ENCODE measurements at places on chromosomes 1 and 21.

DNA sequence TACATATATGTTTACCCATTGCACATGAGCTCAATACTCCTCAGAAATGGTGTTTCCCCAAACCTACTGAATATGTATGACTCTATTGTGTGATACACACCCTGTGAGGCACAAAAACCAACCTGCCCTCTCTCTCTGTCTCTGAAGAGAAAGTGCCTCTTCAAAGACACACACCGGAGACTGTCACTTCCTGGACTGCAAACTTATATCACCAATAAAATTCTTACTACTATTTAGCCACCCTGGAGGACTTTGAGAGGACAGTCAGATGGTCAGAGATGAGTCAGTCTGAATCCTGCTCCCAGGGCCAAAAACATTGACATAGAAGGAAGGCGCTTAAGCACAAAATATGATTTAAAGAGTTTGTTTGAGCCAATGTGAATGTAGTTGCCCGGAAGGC is 110.4 kb downstream of the PPIAL4G start:
- DNase-seq, result no peak

DNA sequence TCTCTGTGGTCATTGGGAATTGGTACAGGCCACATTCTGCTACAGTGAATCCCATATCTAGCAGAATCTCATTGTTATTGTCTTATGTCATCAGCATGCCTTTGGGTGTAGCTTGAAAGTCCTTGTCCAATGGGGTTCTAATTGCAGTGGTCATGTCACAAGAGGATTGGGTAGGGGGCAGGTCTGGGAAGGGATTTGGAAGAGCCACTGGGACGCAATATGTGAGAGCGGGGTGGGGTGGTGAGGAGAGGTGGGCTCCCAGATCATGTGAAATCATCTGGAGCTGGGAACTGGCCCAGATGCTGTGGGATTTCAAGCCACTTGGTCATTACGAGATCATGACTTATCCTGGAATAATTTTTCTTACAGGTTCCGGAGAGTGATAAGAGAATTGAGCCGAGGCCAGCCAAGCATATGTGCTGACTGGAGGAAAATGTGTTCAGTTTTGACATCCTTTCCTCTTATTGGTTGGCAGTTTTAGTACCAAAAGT is 16.3 kb downstream of the CNIH3 start:
- no peak for DNase-seq

GRCh38 chr21:40646651-40647050 is 200.3 kb downstream of the DSCAM start:
- no peak for DNase-seq

DNA sequence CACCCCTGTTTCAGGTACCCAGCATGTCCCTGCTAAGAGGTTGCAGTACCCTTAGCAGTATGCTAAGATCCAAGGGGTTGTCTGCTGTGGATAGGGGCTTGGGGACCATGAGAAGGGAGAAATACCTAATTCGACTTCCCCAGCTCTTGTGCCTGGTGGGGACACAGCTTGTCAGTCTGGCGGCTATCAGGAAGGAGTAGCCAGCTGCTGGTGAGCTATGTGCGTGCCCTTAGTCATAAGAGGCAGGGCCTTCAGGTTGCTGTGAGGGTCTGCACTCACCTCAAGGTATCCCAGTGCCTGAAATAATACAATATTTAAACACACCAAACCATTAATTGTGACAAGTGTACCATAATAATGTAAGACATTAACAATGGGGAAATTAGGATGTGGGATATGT is 205.1 kb upstream of the SGIP1 start:
- DNase-seq, result no peak

GRCh38 chr1:117654493-117655219 is 48.8 kb downstream of the TENT5C start:
- DNase-seq, result no peak

- no peak for DNase-seq
Measured at GRCh38 chr1:212655668-212656440, 43.8 kb downstream of the BATF3 start.

DNA sequence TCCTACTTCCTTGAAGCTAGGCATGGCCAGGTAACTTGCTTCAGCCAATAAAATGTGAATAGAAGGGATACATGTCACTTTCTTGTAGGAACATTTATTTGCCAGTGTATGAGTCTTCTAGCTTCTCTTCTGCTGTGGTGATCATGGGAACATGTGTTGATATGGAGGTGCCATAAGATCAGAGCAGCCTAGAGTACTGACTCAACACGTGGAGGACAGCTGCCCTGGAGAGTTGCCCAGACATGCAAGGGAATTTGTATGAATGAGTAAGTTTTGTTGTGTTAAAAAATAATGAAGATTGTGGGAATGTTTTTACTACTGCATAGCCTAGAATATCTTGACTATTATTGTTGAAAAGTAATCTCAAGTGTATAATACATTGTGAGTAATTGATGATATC is 502.3 kb downstream of the NUF2 start:
- no peak for DNase-seq

DNA sequence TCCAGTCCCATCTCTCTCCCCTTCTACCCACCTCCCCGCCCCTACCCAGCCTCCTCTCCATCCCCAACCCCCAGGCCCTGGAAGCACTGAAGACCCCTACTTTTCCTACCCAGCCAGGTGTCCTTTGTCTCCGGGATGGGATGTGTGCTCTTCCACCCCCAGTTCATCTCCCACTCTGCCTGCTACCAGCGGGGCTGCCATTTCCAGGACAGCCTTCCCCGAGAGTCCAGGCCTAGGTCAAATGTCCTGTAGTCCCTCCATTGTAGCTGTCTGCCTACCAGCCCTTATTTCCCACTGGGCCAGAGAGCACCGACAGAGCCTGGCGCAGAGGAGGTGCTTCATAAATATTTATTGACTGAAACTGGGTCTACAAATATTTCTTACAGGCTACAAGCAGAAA is 72.0 kb upstream of the TLR5 start:
- no peak for DNase-seq

GRCh38 chr1:2283991-2284895 is 56.1 kb downstream of the SKI start:
- DNase-seq, result no peak

DNA sequence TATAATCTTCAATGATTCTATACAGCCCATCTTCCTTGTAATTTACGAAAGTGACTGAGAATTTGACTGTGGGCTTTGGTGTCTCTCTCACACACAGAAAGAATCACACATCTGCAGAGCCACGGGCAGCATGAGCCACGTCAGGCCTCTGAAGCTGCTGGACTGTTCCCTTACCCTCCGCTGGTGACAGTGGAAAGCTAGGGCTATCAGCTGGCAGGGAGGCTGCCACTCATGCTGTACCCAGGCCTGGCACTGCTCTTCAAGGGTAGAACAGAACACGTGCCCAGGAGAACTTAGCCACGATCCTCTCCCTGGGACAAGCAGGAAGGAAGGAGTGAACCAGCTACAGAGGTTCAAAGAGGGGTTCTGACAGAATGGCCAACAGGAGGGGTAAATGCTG is 90.7 kb downstream of the JAK1 start:
- no peak for DNase-seq

DNA sequence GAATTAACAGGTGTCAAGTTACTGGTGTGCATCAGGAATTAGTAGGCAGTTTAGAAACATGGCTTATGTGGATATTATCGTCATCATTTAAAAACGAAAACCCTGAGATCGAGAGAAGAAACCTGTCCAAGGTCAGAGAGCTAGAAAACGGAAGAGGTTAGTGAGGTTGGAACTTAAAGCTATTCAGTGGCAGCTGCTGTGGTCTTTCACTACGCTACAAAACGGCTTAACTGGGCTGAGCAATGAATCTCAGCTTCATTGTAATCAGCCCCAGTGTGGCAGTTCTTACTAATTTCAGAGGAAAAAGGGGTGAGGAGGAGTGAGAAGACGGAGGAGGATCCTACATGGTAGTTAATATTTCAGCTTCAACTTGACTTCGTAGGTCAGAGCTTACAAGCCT is 77.9 kb downstream of the DAB1 start:
- DNase-seq, result no peak

GRCh38 chr1:201356236-201356635 is 21.2 kb downstream of the TNNT2 start:
- no peak for DNase-seq

DNA sequence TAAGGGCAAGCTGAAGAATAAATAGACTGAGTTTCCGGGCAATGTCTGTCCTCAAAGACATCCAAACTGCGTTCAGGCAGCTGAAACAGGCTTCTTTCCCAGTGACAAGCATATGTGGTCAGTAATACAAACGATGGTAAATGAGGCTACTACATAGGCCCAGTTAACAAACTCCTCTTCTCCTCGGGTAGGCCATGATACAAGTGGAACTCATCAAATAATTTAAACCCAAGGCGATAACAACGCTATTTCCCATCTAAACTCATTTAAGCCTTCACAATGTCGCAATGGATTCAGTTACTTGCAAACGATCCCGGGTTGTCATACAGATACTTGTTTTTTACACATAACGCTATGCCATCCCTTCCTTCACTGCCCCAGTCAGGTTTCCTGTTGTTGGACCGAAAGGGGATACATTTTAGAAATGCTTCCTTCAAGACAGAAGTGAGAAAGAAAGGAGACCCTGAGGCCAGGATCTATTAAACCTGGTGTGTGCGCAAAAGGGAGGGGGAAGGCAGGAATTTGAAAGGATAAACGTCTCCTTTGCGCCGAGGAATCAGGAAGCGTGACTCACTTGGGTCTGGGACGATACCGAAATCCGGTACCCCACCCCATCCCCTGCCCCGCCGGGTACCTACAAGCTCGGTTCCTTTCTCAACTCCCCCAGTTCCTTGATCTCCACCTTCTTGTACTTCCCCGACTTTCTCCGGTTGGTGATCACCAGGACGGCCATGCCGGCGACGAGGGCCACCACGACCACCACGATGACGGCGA is 1.3 kb downstream of the TACSTD2 start:
- no peak for DNase-seq

GRCh38 chr1:21361506-21361905 is 71.2 kb upstream of the ECE1 start:
- DNase-seq, result no peak

DNA sequence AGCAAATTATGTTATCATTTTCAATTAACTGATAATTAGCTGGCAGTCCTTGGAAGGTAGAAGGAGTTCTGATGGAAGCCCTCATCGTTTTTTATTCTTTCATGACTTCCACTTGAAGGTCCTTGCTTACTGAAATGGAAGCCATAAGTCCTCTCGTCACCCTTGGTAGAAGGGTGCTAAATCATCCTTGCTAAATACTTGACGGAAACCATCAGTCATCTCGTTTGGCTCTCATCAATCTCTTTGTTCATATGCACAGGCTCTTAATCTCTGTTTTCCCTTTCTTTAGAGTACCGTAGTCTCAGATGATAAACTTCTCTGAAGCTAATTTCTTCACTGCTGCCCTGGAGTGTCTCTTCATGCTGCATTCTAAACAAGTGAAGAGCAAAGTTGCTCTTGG is 34.5 kb downstream of the UCK2 start:
- no peak for DNase-seq

GRCh38 chr1:203373991-203374390 is 23.1 kb upstream of the FMOD start:
- no peak for DNase-seq

DNA sequence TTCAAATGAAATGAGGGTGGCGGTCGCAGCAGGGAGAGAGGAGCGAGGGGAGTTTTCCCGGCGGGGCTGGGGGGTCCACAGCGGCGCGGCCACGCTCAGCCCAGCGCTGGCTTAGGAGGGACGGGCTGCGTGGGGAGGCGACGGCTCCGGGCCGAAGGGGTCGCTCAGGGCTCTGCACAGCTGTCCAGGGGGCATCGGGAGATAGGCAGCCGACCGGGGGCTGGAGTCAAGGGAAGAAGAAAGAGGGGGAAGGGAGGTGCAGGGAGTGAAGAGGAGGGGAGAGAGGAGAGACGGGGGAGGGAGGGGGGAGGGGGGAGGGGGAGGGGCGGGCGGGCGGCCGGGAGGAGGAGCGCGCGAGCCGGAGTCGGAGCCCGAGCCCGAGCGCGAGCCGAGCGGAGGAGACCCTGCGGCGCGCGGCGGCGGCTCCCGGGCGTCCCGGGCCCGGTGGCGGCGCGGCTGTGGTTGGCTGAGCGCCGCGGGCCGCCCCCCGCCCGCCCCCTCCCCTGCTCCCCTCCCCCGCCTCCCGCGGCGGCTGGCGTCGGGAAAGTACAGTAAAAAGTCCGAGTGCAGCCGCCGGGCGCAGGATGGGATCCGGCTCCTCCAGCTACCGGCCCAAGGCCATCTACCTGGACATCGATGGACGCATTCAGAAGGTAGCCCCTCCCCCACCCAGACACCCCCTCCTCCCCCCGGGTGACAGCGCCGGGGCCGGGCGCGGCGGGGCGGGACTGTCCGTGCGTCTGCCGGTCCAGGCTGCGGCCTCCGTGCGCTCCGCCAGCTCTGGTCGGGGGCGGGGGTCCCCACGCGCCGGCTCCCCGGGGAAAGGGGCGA is at the start of gene PDE9A:
Gene PDE9A (plus strand): TSS at position 391 of the 831 bp plus-strand sequence. CDS start 194 bp downstream, at position 585.
- DNase-seq, result no peak

- peak; percentile 6 for DNase-seq
Measured at GRCh38 chr1:2091611-2092604, 41.7 kb downstream of the PRKCZ start.

DNA sequence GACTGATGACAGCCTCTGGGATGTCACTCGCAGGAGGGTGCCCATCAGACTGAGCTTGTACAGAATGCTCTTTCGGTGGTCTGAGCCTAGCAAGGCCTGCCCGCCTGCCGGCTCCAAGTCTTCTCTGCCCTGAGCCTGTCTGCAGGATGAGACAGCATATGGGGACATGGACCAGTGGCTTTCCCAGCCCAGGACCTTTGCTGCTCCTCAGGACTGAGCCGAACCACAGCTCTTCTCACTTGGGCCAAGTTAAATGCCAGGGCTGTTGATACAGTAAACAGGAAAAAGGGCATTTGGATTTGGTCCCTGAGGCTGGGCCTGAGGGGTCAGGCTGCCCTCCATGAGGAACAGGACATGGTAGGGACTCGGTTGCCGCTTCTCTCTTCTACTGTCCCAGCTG is 64.3 kb upstream of the EPS8L3 start:
- DNase-seq, result no peak

DNA sequence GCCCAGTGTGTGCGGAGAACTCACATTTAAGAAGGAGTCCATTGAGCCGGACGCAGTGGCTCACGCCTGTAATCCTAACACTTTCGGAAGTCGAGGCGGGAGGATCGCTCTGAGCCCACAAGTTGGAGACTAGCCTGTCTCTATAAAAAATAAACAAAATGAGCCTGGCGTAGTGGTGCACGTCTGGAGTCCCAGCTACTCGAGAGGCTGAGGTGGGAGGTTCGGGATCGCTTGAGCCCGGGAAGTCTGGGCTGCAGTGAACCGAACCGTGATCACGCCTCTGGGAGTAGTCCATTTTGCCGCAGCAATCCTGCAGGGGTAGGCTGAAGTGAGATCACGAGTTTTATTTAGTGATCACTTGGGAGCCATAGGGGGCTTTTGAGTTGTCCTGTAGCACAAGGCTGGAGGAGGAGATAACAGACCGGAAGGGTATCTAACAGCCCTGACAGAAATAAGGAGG is 497 bp upstream of the FUCA1 start:
- peak; percentile 1 for DNase-seq

- DNase-seq, result no peak
Measured at GRCh38 chr1:241423541-241424479, 66.8 kb upstream of the RGS7 start.

- peak; percentile 59 for DNase-seq
Measured at GRCh38 chr1:24390924-24391782, 22.4 kb downstream of the STPG1 start.

All from stimulated activated CD8-positive, alpha-beta memory T cell treated with anti-CD3 and anti-CD28 coated beads, Interleukin-7, amount 100 ng/mL, for 4 hours (primary cell).